Cardiac muscle cell (in vitro differentiated cells and primary cell): ENCODE measurements at places on chromosomes 16 and 17. TPM values are rescaled to one million over a fixed set of nuclear protein-coding genes. Genes with fewer than 3 reads are reported as not detected.

Gene NGFR
- 16.5 and 31.3 TPM in 2 replicates for total RNA-seq

Gene ABCA3
- 14.2 and 14.5 TPM in 2 replicates for total RNA-seq

Gene RAMP2
- 16.2 and 16.5 TPM in 2 replicates for total RNA-seq

Gene ABCA8
- total RNA-seq, result 9.1 and 10.8 TPM in 2 replicates

Gene KCNJ2
- 0.14 and 0.66 TPM in 2 replicates for total RNA-seq

Gene KLHL10
- total RNA-seq, result 0.36 TPM in 1 of 2 replicates, not detected in the other

Gene LITAFD
- not detected in 2 replicates for total RNA-seq

Gene OTOA
- total RNA-seq, result 0.11 and 0.51 TPM in 2 replicates

Gene OTOP3
- total RNA-seq, result not detected in 2 replicates

Gene TEKT1
- total RNA-seq, result 0.28 TPM in 1 of 2 replicates, not detected in the other

Gene BEAN1
- 1.2 and 2.4 TPM in 2 replicates for total RNA-seq

Gene SMIM36
- not detected in 2 replicates for total RNA-seq

Gene HS3ST3A1
- total RNA-seq, result 15.0 and 20.6 TPM in 2 replicates

GRCh38 chr16:59707436-59708226 lies 973.5 kb upstream of the GOT2 start:
- no peak for DNase-seq

GRCh38 chr17:34246446-34246845 lies 8.6 kb upstream of the CCL2 start:
- DNase-seq, result no peak

DNA sequence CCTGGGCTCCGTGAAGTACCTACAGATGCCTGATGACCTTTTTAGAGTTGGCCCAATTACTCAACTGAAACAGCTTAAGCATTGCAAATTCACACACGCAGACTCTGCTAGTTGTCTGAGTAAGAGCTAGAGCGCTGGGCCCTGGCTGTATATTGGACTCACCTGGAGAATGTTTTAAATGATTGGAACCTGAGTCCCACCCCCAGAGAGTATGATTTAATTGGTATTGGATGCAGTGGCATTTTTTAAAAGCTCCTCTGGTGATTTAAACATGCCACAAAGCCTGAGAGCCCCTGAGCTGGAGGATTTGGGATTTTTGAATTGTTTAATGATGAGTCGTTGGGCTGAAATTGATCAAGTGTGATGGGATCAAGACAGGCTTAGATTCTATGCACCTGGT lies 143.9 kb upstream of the SDK2 start:
- no peak for DNase-seq

- DNase-seq, result peak; percentile 48
Measured at GRCh38 chr17:2084036-2084765, 29.3 kb downstream of the HIC1 start.

DNA sequence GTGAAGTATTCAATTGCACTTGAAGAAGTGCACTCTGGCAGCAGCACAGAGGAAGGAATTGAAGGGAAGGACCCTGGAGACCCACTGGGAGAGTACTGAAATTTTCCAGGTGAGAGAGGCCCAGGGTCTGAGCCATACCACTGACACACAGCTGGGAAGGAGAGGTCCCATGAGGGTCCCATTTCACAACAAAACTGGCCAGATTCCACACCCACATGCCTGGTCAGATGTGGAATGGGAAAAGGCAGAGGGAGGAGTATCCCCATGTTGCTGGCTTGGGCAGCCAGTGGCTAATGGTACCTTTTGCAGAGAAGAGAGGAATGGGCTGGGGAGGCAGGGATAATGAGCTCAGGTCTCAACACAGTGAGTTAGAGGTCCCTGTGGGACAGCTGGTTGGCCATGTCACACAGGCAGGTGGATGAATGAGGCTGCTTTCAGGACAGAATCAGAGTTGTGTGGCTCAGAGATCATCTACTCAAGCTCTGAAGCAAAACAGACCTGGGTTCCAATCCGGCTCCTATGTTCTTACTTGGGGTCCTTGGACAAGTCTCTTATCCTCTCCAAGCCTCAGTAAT lies 26.2 kb upstream of the NGFR start:
- no peak for DNase-seq

DNA sequence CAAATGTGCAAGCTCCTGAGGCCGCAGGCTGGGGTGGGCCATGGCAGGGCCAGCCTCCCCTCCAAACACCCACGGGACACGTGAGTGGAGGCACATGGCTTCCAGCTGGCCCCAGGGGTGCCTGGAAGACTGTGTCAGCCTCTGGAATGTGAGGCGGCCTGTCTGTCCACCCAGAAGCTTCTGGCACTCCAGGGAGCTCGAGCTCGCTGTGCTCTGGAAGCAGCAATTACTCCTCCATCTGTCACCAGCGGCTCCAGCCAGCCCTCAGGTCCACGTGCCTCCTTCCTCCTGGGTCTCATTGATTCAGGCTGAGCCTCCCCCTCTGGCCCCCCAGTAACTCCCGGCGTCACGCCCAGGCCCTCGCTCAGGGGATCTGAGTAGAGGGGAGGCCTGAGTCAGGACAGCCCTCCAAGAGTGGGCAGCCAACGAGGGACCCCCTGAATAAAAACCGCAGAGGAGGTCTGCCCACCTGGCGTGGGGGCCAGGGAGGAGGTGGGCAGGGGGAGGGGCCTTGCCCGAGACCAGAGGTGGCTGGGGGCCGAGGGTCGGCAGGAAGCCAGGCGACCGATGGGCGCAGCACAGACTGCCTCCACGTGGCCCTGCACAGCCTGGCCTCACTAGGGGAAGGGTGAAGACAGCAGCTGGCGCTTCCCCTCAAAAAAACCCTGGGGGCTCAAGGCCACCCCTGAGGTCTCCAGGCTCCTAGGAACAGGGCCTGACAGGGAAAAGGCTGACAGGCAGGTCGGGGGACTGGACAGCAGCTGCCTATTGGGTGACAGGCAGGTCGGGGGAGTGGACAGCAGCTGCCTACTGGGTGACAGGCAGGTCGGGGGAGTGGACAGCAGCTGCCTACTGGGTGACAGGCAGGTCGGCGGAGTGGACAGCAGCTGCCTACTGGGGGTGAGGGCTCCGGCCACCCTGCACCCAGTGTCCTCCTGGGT lies 11.9 kb downstream of the PIEZO1 start:
- peak; percentile 85 for DNase-seq

- peak; percentile 98 for DNase-seq
Measured at GRCh38 chr16:29943846-29944799, 17.8 kb upstream of the TMEM219 start.

DNA sequence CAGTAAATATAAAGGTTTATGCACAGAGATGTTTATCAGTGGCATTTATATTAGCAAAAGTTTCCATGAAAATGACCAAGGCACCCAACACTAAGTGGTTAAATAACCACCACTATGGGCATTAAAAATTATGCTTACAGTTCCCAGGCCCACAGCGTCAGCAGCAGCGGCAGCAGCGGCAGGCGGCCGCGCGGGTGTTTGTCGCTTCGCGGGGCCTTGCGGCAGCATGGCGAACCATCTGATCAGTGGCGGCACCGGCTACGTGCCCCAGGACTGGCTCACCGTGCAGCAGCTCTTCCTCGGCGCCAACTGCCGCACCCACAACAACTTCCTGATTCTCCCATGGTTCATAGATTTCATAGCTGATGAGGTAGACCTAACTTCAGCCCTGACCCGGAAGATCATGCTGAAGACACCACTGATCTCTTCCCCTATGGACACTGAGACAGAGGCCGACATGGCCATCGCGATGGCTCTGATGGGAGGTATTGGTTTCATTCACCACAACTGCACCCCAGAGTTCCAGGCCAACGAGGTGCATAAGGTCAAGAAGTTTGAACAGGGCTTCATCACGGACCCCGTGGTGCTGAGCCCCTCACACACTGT lies 71.0 kb downstream of the GRIN2A start:
- no peak for DNase-seq

DNA sequence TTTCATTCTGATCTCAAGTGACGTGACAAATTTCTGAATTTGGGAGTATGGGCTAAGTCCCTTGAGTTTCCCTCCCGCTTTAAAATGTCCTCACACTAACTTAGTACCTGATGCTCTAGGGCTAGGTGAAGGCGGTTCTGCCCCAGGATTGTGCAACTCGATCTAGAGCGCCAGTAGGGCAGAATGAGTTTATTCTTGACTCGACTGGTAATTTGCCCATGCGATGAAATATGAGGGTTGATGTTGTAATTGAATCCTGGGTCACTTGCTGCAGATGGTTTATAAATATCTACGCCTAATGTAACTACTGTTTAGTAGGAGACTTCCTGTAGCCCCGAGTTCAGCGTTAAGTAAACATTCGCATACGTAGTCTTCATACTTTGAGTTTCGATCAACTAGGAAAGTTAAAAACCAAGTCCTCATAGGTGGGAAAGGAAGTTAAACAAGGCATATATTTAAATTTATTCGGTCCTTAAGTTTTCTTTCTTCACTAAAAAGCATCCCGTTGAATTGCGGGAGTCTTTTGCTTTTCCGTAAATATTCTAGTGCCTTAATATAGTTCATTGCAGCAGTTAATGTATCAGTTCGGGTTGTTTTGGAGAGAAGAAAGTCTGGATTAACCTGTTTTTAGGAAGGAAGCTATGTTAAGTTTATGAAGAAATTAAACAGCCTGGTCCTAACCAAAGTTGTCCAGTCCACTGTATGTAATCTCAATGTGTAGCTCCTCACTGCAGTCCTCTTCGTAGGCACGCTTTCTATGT lies 1.6 kb downstream of the CTCF start:
- peak; percentile 35 for DNase-seq

DNA sequence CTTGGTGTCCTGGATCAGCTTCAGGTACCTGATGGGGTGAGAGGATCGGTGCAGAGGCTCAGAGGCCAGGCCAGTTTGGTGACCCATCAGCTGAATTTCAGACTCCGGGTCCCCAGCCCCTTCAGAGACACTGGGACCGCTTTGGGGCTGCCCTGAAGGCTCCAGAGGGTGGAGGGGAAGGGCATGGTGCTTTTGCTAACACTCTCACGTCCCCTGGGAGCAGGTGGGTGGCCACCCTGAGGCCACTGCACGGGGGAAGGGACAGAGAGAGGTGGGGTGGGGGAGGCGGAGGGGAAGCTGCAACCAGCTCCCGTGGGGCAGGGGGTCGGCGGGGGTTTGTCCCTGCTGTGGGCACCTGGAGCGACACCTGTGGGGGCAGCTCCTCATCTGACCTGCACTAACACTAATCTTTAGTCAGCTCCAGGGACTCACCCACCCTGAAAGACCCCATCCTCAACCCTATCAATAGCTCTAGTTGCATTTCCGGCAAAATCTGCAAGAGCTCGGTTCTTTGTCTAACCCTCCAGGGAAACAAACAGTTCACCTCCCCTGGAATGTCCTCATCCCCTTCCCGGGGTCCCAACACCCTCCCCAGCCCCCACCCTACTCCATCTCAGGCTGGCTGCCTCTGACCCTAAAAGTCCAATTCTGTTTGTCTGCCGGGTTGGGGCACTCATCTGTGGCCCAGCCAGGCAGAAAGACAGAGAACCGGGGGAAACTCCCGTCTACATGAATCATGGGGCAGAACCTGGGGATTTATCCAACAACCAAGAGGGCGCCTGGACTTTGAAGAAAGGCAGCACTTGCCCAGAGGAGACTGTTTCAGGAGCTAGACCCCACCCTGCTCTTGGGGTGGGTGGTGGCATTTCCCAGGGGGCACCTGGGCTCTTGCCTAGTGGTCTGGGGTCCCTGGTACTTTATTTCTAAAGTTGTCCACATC lies 91.9 kb upstream of the CBX4 start:
- no peak for DNase-seq

GRCh38 chr17:69637446-69638156 lies 223.1 kb downstream of the MAP2K6 start:
- DNase-seq, result no peak

DNA sequence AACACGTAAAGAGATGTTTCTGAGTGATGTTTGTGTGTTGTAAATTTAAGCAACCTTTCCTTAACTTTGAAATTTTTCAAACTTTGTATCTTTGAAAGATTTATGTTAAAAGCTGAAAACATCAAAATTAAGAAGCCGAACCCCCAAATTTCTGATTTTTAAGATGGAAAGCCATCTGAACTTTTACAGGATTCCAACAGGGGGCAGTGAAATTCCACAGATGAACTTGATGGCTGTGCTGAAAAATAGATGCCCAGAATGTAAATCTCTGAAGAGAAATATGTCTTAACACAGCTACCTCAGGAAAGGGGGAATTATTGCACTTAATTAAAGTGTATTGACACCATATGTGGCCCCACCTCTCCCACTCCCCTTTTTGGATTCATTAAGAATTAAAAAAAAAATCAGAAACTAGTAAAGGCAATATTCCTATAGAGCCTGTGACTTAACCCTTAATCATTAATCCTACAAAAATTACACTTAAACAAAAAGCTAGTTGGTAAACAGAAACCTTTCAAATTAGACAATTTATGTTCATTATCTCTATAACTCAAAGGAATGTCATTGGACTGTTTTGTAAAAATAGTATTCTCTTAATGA lies 597.9 kb downstream of the KCNJ2 start:
- DNase-seq, result peak; percentile 44

GRCh38 chr17:969811-970355 lies 9.7 kb downstream of the NXN start:
- DNase-seq, result no peak

GRCh38 chr16:47204736-47205504 lies 61.2 kb upstream of the NETO2 start:
- no peak for DNase-seq

DNA sequence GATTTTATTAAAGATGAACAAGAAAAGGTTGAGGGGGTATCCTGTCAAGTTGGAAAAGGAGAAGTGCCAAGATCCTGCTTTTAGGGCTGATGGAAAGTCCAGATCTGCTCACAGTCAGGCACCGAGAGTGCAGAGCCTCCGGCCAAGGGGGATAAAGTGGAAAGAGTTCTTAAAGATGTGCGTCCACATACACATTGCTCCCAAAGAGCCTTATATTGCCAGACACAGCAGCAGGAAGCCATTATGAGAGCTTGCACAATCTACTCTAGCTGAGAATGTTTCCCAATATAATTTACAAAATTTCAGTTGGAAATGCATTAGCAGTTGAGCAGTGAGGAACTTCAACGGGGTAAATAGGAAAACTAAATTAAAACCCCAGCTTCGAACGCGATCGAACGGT lies 95.6 kb downstream of the SALL1 start:
- no peak for DNase-seq

DNA sequence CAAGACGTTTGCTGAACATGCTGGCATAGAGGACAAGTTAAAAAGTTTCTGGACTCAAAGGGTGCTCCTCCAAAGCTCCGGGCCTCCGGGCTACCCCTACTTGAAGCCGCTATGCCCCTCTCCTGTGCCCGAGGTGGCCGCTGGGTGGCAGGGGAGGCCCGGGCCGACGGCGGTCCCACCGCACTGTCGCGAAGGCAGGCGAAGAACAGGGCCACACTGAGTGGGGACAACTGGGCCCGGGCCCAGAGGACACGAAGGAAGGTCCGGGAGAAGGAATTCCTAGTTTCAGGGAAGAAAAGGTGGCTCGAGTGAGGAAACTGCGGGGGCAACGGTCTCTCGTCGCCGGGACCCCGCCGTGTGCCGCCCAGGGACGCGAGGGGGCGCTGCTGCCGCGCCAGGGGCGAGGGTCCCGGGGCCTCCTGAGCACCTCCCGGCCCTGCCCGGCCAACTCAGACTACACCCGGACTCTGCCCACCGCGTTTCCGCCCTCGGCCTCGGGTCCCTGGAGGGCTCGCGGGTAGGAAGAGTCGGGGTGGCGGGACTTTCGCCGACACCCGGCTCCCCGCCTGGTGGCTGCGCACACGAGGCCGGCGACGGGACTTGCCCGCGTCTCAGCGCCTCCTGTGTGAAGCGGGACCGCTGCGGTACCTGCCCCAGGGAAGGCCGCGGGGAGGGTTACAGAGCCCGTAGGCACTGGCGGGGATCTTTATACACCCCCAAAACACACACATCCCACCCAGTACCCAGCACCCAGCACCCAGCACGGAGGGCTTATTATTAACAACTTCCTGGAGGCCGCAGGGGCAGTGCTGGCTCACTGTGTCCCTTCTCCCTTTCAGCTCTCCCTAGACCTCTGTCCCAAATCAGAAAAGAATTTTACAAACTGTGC lies 772 bp upstream of the CHCT1 start:
- peak; percentile 73 for DNase-seq
